ENCODE measurements at places on chromosomes 1 and 21.

GRCh38 chr1:171610385-171610784, 11.7 kb upstream of the MYOCOS start:
- no peak for DNase-seq

DNA sequence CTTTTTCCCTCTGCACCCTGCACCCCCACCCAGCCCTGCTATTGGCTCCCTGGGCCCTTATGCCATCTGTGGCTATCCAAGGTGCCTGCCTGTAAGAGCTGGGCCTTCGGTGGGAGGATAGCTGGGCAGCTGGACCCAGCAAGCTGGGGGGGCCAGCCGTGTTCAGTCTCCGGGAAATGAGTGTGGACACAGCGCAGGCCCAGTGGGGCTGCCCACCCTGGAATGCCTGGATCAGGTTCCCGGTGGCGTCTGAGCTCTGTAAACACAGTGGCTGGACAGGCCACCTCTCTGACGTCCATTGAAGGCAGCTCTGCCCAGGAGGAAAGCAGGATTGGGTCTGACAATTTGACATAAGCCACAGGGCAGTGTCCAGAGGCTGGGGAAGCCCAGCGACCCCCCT, 127.8 kb downstream of the FOXD2 start:
- no peak for DNase-seq

DNA sequence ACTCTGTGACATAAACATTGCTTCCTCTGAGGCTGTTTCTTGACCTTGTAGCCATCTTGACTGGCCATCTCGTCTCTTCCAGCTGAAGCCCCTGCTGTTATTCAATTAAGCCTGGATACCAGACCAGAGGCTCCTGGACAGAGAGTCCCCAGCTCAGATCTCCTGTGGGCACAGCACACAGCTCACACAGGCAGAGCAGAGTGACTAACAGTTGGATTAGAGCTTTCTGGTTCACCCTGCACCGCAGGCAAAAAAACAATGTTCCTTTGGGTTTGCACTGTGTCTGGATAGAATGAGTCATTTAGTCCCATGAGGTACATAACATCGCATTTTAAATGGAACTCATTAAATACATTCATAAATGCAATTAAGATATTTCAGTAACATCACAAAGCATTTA, 33.4 kb upstream of the USH2A start:
- no peak for DNase-seq

DNA sequence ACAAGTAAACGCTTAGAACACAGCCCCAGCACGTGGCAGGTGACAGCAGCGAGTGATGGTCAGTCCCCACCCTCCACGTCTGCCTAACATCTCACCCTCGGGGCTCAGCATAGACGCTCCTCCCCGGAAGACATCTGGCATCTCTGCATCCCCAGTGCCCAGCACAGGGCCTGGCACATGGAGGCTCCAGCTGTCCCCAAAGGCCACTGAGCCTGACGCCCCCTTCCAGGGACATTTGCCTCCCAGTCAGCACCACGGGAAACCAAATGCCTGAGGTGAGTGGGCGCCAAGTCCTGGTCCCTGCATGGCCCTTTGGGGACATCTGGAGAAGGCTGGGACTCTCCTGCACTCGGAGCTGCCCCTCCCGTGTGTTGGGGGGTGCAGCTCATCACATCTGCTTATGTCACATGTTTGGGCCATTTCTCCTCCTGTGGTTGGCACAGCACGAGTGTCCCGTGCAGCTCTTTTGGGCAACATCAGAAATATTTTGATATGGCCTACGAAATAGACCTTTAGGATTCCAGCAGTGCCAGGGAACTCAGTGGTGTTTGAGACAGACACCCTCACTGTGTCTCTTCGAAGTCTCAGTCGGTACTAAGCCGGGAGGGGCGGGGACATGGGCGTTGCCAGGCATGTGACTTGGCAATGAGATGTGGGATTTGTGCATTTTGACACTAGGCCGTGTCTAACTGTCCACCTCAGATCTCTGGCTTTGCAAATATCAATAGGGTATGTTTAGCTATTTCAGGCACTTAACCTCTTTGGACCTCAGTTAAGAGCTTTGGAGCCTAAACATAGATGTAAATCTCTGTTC, 315.0 kb downstream of the PTPRU start:
- no peak for DNase-seq

- no peak for DNase-seq
Observed at GRCh38 chr1:233677690-233678354, 63.9 kb downstream of the KCNK1 start.

All from Right ventricle myocardium inferior (tissue), 1 donor.